ENCODE measurements at places on chromosomes 12 and 14. TPM values are rescaled to one million over a fixed set of nuclear protein-coding genes. Genes with fewer than 3 reads are reported as not detected.

- no peaks in the 10 kb centered on the region for H3K27me3 ChIP-seq
- no peaks in the 10 kb centered on the region for H3K36me3 ChIP-seq
- H3K27ac ChIP-seq = peak overlapping the region; percentile 65
- H3K4me1 ChIP-seq = peaks cover 48% of the 10 kb centered on the region
- DNase-seq = peak; percentile 75
Observed at GRCh38 chr14:90574188-90575131, 177.6 kb downstream of the CALM1 start.

KRT71 gene
- total RNA-seq = not detected

DNA sequence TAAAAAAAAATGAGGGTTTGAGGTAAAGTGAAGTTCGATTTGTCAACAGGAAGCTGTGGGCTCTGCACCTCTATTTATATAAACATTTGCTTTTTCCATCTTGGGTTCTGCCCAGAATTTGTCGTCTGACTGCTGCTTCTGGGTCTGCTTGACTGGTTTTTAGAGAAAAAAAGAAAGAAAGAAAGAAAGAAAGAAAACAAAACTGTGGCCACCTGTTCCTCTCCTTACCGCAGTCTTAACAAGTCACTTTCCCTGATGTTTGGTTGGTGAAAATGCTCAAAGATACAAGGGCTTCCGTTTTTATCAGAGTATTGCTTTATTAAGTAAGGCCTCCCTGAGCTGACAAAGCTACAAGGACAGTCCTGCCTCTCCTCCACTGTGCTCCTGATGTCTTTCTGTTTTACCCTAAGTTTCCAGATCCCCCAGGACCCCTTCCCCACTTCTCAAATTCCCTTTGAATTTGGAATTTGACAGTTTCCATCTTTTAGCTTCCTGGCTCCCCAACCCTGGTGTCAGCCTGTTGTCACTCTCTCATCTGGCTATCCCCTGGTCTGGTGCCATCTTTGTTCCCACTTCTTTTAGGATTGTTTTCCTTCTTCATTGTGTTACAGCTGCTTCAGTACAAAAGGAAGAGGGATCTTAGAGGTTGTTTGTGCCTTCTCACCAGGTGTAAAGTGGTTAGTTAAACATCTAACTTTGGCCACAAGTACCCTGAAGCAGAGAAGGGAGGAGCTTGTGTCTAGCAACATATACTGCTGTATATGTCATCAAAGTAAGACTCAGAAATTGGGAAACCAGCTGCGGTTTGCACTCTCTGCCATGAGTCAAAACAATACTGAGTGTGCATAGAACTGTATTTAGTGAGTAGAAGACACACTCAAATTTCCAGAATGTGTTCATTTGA is 18.0 kb downstream of the MFAP5 start:
- no peaks in the 10 kb centered on the region for H3K36me3 ChIP-seq
- no peak overlapping the region for H3K27ac ChIP-seq
- H3K4me1 ChIP-seq = no peaks in the 10 kb centered on the region
- DNase-seq = no peak
- no peak overlapping the region for H3K4me3 ChIP-seq
- H3K27me3 ChIP-seq = no peaks in the 10 kb centered on the region

DNA sequence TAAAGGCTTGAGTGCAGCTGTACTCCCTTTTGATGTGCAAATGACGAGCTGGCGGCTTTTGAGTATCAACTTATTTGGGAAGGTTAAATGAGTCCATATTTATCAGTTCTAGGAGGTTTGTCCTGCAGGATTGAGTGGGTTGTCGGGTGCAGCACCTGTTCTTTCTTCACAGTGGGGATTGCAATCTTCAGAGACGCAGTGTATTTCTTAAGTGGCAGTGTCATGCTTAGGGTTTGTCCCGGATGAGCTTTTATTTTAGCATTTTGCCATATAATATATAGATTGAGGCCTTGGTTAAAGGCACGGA is 1.2 kb downstream of the FUT8 start:
- H3K27ac ChIP-seq = peak overlapping the region; percentile 89
- peaks cover 8% of the 10 kb centered on the region for H3K4me1 ChIP-seq
- no peaks in the 10 kb centered on the region for H3K36me3 ChIP-seq
- DNase-seq = no peak

ARID2 gene
- total RNA-seq = 11.8 TPM

DNA sequence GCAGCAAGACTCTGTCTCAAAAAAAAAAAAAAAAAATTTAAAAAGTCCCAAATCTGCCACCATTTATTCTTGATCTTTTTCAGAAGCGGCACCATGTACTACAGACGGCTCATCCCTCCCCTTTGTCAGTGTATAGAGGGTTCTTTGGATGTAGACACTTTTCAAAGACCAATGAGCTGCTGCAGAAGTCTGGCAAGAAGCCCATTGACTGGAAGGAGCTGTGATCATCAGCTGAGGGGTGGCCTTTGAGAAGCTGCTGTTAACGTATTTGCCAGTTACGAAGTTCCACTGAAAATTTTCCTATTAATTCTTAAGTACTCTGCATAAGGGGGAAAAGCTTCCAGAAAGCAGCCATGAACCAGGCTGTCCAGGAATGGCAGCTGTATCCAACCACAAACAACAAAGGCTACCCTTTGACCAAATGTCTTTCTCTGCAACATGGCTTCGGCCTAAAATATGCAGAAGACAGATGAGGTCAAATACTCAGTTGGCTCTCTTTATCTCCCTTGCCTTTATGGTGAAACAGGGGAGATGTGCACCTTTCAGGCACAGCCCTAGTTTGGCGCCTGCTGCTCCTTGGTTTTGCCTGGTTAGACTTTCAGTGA is 6.5 kb upstream of the ACACB start:
- no peaks in the 10 kb centered on the region for H3K27me3 ChIP-seq
- H3K27ac ChIP-seq = peak overlapping the region; percentile 97
- H3K4me1 ChIP-seq = peaks cover 32% of the 10 kb centered on the region
- DNase-seq = no peak
- no peaks in the 10 kb centered on the region for H3K36me3 ChIP-seq
- no peak overlapping the region for H3K4me3 ChIP-seq

DNA sequence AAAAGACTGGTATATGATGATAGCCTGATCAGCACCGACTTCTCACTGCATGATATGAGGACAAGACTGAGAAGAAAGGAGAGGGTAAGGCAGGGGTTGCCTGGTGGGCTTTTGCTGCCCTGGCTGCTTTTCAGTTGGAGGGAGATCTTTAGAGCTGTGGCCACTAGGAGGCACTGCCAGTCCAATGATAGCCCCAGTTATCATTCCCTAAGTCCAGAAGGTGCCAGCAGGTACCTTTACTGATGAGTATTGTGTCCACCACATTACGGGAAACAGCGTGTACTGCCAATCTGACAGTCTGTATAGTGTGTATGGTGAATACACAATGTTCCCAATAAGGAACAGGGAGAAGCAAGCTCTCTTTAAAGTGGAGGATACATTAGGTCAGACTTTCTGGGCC is 55.8 kb upstream of the CCDC175 start:
- H3K27me3 ChIP-seq = peaks cover 15% of the 10 kb centered on the region
- H3K4me3 ChIP-seq = no peak overlapping the region
- H3K4me1 ChIP-seq = no peaks in the 10 kb centered on the region
- no peak overlapping the region for H3K27ac ChIP-seq

DCN gene
- total RNA-seq = 613 TPM

KIF21A gene
- 36.2 TPM for total RNA-seq

GRCh38 chr14:24794644-24795305 is 160.8 kb upstream of the GZMB start:
- H3K4me1 ChIP-seq = no peaks in the 10 kb centered on the region
- no peak overlapping the region for H3K4me3 ChIP-seq
- no peaks in the 10 kb centered on the region for H3K36me3 ChIP-seq
- no peak overlapping the region for H3K27ac ChIP-seq
- no peak for DNase-seq

DNA sequence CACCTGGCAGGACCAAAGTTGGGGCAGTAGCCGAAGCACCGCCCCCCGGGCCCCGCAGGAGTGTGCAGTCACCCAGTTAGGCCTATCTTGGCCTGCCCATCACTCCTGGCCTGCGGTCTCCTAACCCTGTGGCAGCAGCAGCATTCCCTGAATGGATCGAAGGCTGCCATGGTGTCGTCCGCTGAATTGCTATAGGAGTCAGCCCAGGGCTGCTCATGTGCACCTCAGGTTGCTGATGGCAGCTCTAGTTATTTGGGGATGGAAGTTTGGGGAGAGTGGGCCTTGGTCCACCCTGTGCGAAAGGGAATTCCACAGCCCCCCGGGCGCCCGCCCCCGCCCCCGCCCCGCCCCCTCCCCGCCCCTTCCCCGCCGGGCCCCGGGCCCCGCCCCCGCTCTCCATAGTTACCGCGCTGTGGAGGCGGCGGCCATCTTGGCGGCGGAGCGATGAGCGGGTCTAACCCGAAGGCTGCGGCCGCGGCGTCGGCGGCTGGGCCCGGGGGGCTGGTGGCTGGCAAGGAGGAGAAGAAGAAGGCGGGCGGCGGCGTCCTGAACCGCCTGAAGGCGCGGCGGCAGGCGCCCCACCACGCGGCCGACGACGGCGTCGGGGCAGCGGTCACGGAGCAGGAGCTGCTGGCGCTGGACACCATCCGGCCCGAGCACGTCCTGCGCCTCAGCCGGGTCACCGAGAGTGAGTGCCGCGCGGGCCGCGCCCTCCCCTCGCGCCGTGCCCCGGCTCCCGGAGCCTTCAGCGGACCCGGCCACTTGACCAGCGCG is at the start of gene UNC119B:
Gene UNC119B (plus strand): TSS at position 428 of the 774 bp plus-strand sequence. CDS start 17 bp downstream, at position 445.
- no peaks in the 10 kb centered on the region for H3K36me3 ChIP-seq
- H3K4me3 ChIP-seq = peak within 1 kb of the TSS; percentile 87
- peaks cover 25% of the 10 kb centered on the region for H3K4me1 ChIP-seq
- peak within 1 kb of the TSS; percentile 91 for H3K27ac ChIP-seq
- H3K27me3 ChIP-seq = no peaks in the 10 kb centered on the region

Data from gastrocnemius medialis (tissue), 4 donors.